Cortex of kidney (tissue), 1 donor: ENCODE measurements at places on chromosomes 6 and 20.

DNA sequence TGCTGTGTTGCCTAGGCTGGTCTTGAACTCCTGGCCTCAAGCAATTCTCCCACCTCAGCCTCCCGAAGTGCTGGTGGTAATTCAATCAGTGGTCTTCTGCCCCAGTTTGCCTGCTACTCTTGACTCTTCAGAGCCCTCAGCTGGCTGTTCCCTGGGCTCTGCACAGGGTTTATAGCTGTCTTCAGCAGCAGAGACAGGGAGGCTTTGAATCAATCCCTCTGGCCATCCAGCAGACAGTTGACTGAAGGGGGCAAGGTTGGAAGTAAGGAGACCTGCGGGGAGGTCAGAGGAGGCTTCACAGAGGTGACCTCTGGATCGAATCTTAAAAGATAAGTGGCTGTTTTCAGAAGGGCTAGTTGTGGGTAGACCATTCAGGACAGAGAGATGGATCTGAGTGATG is 26.0 kb upstream of the KIF3B start:
- no peak for DNase-seq

- DNase-seq: no peak
These were observed 3.8 kb downstream of the SLC2A4RG start for GRCh38 chr20:63743210-63743970.

DNA sequence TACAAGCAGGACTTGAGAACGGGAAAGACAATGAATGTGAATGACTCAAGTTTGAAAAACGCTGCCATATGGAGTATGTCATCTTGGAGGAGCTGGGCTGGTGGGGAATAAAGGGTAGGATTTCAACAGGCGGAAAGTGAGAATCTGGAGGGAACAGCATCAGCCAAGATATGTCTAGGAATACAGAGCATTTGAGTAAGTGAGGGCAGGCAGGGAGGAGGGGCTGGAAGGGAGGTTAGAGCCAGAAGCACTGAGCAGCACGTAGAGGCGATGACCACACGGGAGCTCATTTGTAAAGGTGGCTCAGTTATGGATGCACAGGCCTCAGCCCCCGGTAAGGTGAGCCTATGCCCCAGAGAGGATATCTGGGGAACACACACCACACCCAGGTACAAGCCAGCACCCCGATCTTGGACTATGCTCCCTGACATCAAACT is 115.1 kb downstream of the ZMYND8 start:
- DNase-seq: no peak

- DNase-seq: no peak
These were observed 47.4 kb downstream of the BMP5 start for GRCh38 chr6:55827818-55828522.
